ENCODE measurements at places on chromosomes 2 and 18.

DNA sequence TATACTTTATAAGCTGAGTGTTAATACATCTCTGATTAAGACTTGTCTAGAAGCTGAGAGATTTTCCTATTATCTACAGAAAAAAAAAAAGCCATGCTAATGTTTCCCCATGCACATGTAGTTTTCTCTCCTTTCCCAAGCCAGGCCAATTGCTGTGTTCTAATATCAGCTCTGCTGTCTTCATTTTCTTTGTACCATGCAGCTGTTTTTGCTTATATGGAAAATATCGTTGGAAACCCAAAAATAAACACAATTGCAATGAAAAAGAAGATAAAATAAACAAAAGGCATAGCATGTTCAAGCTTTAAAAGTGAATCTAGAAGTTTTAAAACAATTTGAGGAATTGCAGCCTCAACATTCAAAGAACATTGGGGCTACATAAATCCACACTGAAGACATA is 817.4 kb upstream of the ACVR2A start:
- no peak for DNase-seq

GRCh38 chr2:207015901-207016300 is 76.6 kb downstream of the CPO start:
- no peak for DNase-seq

DNA sequence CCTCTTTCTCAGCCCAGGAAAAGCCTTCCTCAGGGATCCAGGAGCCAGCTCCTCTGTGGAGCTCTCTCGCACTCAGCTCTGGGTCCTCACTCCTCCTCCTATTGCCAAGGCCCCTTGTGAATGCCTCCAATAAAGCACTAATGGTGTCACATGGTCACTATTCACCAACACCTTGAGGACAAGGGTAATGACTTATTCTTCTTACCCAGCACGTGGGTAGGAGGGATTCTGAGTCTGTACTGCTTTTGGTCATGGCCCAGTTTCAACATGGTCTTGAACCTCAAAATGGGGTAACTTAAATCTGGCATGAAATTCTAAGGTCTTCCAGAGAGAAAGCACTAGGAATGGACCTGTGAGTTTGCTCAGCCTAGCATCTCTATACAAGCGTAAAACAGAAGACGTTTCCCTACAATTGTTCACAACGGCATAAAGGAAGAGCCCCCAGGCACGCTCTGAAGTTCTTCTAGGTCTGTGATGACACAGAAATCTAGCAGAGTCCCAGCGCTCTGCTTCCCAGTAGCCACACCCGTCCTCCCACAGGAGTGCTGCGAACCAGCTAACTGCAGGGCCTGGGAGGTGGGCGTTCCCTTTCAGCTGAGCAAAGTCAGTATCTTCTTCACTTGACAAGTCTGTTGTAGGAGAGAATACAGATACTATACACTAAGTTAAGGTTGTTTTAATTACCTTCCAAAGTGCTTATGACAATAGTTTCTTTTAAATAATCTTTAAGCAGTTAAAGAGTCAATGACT is 14.6 kb upstream of the KIDINS220 start:
- DNase-seq = no peak

GRCh38 chr2:180892091-180892490 is 88.3 kb upstream of the UBE2E3 start:
- DNase-seq = no peak

DNA sequence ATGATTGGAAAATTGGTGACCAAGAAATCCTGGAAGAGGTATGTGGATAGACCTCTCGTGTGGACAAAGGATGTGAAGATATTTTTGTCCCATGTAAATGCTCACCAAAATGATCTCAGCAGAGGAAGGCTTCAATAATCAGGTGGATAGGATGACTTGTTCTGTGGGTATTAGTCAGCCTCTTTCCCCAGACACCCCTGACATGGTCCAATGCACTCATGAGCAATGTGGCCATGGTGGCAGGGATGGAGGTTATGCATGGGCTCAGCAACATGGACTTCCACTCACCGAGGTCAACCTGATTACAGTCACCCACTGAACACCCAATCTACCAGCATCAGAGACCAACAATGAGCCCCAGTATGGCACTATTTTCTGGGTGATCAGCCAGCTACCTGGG is 20.2 kb downstream of the CHRNA1 start:
- DNase-seq = no peak

DNA sequence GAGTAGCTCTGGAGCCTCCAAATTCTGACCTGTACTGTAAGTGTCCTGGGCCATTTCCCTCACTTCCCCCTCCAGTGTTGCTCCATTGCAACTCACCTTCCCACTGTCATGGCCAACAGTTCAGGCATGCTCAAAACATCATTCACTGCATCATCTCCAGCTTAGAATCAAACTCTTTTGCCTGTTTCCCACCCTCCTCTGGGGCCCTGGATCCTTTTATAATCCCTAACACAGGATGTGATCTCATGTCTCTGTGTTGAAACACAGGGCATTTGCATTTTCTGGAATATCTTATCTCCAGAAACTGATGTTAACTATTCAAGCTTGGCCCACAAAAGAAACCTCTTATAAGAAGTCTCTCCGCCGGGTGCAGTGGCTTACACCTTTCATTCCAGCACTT is 3.0 kb downstream of the DPP4 start:
- DNase-seq = no peak

DNA sequence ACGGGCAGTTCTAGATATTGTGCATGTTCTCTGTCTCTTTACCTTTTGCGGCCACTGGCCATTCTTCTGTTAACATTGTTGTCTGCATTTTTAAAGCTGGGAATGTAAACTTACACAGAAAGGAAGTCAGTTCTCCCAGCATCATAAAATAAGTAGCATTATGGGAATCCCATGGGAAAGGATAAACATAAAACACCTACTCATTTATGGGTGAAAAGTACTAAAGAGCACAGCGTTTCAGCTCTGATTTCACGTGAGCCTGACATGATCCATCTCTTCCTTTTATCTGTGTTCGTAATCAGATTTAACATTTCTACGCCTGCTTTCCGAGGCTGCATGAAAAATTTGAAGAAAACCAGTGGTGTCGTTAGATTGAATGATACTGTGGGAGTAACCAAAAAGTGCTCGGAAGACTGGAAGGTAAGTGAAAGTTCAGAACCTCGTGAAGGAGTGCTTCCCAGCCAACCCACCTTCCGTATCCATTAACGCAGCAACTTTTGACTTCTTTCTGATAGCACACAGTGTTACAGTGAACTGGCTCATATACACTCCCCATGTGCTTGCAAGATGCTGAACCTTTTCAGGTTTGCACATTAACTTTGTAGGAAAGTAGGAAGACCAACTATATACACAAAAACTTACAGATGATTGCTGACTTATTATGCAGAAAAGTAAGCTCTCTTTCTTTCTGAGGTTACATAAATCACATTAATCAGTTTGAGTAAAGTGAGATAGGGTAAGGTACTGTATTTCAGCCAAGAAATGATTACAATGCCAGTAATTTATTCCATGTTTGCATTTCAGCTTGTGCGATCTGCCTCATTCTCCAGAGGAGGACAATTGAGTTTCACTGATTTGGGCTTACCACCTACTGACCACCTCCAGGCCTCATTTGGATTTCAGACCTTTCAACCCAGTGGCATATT is 86.5 kb upstream of the TTC39C start:
- DNase-seq = no peak

DNA sequence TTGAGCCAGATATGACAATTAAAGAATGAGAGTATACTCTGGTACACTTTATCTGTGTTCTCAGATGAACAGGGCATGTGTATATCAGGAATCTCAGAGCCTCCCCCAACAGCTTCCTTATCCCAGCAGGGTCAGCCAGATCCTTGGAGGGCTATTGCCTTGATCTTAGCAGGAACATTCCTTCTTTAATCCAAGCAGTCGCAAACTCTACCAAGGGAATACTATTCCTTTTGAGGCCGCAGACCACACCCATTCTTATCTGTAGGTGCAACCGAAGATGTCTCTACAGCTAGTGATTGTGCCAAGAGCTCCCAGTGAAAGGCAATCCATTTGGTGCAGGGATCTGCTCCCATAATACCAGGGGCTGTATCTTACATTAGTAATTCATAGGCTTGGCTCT is 118.3 kb upstream of the DOK6 start:
- DNase-seq = no peak

GRCh38 chr2:112493048-112493447 is 11.1 kb downstream of the TTL start:
- no peak for DNase-seq

DNA sequence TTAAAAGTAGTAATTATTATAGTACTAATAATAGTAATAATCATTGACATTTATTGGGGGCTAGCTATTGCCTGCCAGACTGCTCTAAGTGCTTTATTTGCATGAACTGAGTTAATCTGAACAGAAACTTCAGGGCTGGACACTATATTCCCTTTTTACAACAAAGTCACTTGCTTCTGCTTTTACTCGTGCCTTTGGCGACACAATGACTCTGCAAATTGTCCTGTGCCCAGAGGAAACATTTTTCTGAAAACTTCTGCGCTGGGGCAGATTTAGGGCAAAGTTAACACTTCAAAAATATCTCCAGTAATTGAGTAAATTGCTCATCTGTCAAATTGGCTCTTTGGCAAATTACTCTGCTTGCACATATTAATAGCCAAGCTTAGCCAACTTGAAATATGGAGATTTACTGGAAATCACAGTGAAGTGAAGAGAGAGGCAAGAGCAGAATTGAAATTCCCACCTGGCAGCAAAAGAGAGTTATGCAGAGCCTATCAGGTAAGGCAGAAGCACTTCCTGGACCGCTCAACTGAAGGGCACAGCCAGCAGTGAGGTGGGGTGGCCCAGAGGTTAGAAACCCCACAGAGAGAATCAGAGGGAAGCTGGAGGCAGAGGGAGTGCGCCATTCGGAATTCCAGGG is 36.3 kb downstream of the BMP10 start:
- DNase-seq = no peak

DNA sequence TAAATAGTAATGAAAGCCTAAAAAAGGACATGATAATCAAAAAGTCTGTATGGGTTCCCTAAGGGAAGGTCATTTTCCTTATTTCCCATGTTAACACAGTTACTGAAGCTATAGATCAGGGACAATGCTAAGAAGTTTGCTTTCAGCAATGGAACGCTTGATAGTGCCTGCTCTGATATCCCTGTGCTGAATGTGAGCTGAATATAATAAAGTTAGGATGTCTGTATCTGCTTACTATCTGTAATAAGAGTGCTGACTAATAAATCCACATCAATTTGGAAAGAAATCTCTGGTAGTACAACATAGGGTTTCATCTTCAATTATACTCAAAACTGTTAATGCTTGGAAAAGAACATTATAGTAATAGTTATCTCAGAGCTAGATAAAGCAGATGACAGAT is 25.8 kb downstream of the TTC21B start:
- DNase-seq = no peak

DNA sequence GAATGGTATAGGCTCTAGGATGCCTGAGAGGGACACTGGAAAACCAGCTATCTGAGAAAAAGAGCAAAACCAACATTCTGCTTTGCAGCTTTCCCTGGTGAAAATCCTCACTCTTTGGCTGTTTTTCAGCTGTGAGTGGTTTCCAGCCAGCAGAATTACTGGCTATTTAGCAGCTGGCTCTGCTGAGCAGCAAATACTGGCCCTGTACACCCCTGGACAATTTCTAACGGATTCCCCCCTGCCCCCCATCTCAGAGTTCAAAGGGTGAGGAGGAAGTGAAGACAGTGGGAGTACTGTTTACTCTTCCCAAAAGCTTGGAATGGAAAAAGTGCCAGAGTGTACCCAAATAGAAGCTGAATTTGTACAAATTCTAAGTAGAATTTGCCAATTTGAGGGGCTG is 26.1 kb upstream of the IMP4 start:
- no peak for DNase-seq

DNA sequence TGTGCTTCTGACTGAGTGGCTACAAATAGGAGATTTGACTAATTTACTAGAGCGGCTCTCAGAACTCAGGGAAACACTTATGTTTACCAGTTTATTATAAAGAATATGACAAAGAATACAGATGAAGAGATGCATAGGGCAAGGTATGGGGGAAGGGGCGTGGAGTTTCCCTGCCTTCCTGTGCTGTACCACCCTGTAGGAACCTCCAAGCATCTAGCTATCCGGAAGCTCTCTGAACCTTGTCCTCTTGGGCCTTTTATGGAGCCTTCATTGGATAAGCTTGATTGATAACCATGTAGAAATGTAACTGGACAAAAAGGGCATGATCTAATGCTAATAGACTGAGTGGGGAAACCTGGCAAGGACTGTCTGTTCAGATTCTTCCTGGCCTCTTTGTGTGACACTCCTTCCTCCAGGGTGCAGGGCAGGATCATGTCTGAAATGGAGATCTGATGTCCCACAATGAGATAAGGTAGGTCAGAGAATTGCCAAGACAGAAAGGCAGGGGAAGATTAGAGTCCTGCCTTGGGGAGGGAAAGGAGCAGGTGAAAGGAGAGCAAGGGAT is 101.8 kb upstream of the NPAS2 start:
- DNase-seq = no peak

DNA sequence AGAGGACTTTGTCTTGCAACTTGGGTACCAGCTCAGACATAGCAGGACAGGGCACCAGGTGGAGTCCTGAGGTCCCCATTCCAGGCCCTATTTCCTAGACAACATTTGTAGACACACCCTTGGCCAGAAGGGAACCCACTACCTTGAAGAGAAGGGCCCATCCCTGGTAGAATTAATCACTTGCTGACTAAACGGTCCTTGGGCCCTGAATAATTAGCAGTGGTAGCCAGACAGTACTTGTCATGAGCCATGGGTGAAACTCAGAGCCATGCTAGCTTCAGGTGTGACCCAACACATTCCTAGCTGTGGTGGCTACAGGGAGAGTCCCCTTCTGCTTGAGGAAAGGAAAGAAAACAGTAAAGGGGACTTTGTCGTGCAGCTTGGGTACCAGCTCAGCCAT is 28.5 kb upstream of the ACTR2 start:
- no peak for DNase-seq

DNA sequence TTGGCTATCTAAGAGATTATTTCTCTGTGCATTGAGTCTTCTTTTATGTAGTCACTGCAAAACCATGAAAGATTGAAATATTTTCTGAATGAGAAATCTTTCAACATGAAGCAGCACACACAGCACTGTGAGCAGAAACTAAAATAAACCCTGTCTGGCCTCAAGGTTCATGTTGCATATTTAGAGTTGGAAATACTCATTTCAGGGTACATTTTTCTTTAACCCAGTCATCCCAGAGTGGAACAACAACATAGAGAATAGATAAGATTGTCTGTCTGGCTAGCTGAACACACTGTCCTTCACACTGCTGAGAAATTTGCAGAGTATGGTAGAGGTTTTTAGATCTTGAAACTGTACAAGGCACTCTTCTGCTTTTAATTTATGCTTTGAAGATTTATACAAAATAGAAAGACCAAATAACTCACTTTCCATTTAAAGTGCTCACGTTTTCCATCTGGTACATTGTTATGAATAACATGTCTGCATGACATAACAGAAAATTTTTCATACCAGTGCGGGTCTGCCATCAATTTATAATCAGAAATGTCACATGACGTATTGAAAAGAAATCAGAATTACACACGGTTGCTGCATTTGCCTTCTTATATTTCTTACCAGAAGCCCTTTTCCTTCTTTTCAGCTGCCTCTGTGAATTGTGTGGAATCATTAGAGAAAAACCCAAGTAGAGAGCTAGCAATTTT is 25.0 kb upstream of the FN1 start:
- peak; percentile 90 for DNase-seq
